ENCODE measurements at places on chromosomes 1 and 21. TPM values are rescaled to one million over a fixed set of nuclear protein-coding genes. Genes with fewer than 3 reads are reported as not detected.
A peak's percentile ranks its signal among the peaks of the same experiment; 100 is the strongest.

DNA sequence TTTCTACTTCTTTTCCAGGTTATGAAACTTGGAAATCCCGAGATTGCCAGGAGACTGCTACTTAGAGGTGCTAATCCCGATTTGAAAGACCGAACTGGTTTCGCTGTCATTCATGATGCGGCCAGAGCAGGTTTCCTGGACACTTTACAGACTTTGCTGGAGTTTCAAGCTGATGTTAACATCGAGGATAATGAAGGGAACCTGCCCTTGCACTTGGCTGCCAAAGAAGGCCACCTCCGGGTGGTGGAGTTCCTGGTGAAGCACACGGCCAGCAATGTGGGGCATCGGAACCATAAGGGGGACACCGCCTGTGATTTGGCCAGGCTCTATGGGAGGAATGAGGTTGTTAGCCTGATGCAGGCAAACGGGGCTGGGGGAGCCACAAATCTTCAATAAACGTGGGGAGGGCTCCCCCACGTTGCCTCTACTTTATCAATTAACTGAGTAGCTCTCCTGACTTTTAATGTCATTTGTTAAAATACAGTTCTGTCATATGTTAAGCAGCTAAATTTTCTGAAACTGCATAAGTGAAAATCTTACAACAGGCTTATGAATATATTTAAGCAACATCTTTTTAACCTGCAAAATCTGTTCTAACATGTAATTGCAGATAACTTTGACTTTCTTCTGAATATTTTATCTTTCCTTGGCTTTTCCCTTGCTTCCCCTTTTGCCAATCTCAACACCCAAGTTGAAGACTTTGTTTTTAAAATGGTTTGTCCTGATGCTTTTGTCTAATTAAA lies 4.0 kb downstream of the CDKN2C start:
- DNase-seq = no peak

DNA sequence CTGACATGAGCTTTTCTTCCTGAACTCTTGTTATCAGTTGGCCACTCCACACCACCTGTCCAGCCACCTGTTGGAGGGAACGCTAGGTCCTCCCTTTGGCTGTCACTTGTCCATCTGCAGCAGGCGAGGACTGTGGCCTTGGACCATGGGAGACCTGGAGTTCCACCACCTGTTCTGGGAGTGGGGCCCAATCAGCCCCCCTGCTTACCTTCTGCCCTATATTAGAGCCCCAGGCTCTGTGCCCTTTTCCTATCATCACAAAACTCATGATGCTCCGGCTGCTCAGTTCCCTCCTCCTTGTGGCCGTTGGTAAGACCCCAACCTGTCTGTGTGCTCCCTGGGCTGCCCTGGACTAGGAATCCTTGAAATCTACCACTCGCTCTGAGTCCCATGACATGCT lies at the start of gene CELA3A:
Gene CELA3A, plus strand, starts transcription at position 249 of the 400 bp plus-strand sequence. Its CDS starts 18 bp downstream, at position 267.
- no peak for DNase-seq

GRCh38 chr1:110418729-110419128 lies 11.2 kb upstream of the LAMTOR5 start:
- no peak for DNase-seq

GRCh38 chr1:74683656-74684055 lies 10.1 kb upstream of the ERICH3 start:
- no peak for DNase-seq

- no peak for DNase-seq
These were observed 19.0 kb downstream of the RASSF5 start for GRCh38 chr1:206526064-206526911.

- no peak for DNase-seq
These were observed 292.4 kb downstream of the PTBP2 start for GRCh38 chr1:97013941-97014340.

- DNase-seq = no peak
These were observed 62.8 kb upstream of the PRRC2C start for GRCh38 chr1:171422511-171422910.

DNA sequence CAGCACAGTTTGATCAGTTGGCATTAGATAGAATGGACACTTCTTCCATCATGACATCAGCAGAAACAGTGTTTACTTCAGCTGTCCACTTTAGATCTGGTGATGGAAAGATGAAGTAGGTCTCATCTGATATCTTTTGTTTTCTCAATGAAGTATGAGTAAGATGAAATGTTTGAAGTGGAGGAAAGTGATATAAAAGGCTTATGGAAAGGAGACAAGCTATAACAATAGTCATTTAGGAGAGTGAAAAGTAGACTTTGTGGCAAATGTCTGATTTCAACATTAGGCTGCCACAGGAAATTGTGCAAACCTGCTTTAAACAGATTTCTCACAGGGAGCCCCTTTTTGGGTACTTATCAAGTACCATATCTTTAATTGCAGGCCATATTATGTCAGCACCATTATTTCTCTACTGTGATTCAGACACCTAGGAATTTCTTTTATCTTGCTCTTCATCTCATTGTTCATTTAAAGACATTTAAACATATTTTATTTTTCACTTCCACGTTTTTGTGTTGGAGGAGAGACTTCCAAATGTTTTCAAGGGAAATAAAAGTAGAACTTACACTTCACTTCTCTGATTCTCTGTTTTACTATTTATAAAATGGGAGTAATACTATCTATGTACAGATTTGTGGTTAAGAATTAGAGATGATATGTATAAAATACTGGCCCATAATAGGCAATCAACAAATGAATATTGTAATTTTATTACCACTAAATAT lies 18.1 kb downstream of the PDC start:
- DNase-seq = no peak

DNA sequence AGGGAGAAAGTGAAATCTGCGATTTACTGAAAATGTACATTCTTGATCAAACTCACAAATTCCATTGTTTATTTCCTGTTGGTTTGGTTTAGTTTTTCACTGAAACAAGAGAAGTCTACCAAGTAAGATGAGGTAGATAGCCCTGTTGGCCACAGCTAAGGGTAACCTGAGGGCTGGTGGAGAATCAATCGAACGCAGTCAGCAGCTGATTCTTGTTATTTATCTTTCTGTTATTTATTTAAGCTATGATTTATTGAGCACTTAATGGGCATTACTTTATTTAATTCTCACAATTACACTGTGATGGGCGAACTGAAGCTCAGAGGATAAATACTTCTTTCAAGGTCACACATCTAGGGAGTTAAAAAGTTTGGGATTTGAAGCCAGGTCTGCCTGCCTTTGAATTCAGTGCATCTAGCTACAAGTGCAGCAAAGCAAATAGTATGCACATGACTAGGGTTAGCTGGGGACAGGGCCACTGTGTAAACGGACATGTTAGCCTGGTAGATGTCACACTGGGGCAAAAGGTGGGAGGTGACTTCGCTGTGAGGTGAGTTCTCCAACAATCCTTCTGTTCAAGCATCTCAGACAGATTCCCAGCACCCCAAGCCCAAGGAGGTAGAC lies 106.5 kb upstream of the GADD45A start:
- no peak for DNase-seq

DNA sequence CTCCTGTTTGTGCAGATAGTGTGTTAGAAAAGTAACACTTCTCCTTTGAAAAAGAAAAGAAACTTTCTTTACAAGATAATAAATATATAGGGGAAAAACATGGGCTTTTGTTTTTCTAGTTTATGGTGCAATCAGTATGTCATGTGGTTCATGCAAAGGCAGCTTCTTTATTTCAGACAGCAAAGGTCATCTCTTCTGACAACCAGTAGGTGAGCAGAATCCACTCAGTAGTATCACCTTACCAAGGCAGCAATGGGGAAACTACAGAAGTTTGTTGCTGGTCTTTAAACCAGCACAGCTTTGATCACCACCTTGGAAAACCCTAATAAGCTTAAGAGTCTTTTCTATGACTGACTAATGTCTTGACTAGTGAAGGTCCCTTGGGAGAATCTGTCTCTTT lies 13.0 kb upstream of the SAMSN1 start:
- DNase-seq = no peak

- DNase-seq = no peak
These were observed 1.4 kb downstream of the S100A12 start for GRCh38 chr1:153374071-153374470.

DNA sequence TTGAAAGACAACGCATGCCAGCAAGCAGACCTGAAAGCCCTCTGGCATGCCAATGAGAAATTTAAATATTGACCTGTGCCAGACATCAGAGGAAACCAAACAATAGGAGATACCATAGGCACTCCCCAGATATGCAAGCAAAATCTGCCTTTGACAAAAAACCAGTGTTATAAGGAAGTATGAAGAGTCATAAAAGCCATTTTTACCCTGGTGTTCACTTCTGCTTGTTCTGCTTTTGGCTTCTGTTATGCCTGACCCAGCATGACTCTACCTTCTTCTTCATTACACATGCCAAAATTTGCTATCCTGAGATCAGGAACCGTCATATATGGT lies 26.4 kb downstream of the NPHS2 start:
- no peak for DNase-seq

DNA sequence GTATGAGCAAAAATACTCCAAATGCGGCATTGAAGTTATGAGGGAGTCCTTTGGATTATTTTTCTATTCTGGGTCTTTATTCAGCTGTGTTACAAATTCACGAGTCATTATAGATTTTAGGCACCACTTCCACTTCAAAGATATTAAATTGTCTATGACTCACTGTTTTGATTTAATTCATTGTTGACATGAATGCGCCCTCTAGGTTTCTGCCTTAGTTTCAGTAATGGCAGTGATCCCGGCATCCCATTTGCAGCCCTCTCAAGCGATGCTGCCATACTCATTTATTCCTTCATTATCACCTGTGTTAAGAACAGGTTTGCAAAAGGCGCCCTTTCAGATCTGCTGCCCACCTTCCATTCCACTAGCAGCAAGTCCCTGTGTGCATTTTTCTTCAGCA lies 14.0 kb downstream of the RSPO1 start:
- no peak for DNase-seq

DNA sequence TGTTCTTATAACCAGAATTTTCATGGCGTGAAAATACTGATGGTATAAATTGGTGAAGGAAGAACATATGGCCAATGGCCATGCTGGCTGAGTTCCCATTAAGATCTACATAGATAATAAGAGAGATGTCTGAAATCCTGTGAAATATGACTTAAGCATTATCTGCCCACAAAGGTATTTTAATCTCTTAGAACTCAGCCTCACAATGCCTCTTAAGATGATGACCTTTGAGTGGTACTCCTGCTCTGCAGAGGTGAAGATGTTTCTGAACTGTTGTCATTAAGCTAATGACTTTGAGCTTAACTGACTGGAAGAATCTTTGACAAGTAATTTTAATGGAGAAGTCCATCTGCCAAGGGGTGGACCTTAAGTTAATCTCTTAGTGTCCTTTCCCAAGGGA lies 148.7 kb downstream of the ZNF326 start:
- DNase-seq = no peak

DNA sequence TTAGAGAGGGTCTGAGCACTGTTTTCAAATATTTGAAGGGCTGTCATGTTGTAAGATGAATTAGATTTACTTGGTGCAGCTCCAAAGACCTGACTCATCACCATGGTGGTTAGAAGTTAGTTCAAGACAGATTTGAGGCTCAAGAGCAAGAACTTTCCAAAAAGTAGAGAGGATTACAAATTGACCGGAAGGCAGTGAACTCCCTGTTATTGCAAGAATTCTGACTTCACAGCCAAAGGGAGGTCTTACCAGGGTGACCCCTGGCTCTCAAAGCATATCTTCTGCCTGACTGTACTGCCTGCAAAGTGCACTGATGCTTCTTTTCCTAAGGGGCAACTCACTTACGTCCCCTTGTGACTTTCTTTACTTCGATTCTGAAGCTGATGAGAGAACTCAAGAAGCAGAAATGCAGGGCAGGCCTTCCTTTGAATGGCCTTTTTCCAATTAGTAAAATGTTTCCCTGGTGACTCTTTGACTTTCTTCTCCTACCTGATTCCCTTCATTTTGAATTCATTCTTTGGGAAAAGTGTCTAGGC lies 86.4 kb downstream of the NAV1 start:
- DNase-seq = no peak

- no peak for DNase-seq
These were observed 21.8 kb downstream of the PSMB2 start for GRCh38 chr1:35619237-35620121.

DNA sequence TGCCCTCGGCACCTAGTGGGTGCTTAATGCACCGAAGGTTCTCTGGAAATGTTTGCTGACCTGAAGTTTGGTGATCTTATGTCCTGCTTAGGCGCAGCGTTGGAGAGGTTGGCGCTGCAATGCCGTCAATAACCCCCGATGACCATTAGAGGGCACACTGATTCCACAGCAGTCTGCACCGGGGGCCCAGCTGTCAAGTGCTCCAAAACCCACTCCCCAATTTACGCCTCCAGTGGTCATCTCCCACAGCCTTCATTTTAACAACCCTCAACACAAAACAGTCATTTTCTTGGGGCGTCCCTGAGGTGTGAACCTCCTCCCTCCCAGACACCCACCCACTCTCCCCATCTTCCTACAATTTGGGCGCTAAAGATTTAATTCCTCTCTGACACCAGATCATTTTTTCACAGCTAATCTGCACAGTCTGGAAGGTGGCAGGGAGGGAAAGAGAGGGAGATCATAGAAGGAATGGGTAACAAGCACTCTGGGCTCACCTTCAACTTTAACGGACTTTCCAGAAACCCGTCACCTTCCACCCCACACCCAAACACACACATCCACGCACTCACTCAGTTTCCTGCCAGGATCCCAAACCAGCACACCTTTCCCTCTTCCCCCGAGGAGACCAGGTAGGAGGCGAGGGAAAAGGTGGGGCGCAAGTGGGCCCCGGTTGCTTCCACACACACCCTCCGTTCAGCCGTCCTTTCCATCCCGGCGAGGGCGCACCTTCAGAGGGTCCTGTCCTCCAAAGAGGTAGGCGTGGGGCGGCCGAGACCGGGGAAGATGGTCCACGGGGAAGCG lies 570 bp upstream of the NPR1 start:
- DNase-seq = peak; percentile 73

- DNase-seq = no peak
These were observed 119.0 kb downstream of the AK5 start for GRCh38 chr1:77400781-77401180.

DNA sequence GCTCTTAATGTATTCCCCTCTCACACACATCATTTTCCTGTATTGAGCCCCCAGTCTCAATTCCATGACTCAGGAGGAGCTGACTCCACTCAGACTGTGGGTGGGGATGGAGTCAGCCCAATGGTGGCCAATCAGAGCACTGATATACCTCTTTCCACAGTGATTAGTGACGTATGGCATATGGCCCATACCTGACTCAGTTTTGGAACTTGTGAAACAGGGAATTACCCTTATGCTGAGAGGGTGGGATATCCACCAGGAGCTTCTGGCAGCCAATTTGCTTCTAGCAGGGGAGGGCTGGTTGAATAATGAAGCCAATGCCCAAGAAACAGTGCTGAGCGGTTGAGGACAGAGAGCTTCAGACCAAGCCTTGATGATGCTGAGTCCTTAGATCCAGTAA lies 86.4 kb upstream of the SPATA6 start:
- DNase-seq = no peak

The SLAMF9 gene
- total RNA-seq = not detected

The GCSAML gene
- not detected for total RNA-seq

The CFHR5 gene
- not detected for total RNA-seq

The LCE3A gene
- not detected for total RNA-seq

The PLK3 gene
- total RNA-seq = 30.1 TPM

The PADI2 gene
- total RNA-seq = 14.2 TPM

The ZNF593OS gene
- total RNA-seq = not detected

The TDRD5 gene
- total RNA-seq = not detected

The KDF1 gene
- total RNA-seq = 1.4 TPM

Data from B cell (primary cell).